ENCODE measurements at places on chromosomes 6 and 20. TPM values are rescaled to one million over a fixed set of nuclear protein-coding genes. Genes with fewer than 3 reads are reported as not detected.
A peak's percentile ranks its signal among the peaks of the same experiment; 100 is the strongest.

BMP2 gene
- total RNA-seq = 0.18 TPM

- no peak for DNase-seq
Measured at GRCh38 chr6:136921381-136921935, 643 bp upstream of the SLC35D3 start.

- no peak for DNase-seq
Measured at GRCh38 chr6:54216336-54216735, 91.9 kb upstream of the TINAG start.

CLIC5 gene
- not detected for total RNA-seq

GLP1R gene
- not detected for total RNA-seq

EEF1A2 gene
- total RNA-seq = 1.3 TPM

DNA sequence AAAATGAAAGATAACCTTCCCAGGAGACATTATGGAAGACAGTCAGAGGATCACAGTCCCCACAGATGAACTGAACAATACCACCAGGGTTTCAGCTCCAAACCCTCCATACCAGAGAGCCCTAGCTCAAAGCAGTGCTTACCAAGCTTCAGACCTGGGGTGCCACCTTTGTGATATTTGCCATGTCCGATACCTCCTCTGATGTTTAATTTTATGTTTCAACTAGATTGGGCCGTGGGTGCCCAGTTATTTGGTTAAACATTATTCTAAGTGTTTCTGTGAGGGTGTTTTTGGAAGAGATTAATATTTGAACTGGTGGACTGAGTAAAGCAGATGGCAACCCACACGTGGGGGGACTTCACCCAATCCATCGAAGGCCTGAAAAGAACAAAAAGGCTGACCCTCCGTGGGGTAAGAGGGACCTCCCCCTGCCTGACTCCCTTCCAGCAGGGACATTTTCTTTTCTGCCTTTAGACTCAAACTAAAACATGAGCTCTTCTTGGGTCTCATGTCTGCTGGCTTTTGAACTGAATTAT, 11.8 kb downstream of the SCML4 start:
- DNase-seq = no peak

MLN gene
- total RNA-seq = not detected

DNA sequence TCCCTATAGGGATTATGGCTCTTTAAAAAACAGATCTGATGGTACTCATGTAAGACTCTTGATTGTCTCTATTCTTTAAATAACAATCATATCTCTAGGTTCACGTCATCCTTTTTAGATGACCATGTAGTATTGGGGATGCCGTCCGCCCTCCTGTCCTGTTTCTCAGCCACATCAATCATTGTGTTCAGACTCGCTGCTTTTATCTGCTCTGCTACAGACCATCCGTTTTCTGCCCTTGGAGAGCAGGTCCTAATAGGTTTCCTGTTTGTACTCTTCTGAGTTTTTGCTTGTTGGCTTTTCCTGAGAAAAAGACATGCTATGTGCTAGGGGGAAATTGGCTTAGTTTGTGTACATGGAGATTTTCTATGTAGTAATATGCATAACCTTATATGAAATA, 76.8 kb downstream of the SASH1 start:
- no peak for DNase-seq

BMP6 gene
- total RNA-seq = 0.28 TPM

DNA sequence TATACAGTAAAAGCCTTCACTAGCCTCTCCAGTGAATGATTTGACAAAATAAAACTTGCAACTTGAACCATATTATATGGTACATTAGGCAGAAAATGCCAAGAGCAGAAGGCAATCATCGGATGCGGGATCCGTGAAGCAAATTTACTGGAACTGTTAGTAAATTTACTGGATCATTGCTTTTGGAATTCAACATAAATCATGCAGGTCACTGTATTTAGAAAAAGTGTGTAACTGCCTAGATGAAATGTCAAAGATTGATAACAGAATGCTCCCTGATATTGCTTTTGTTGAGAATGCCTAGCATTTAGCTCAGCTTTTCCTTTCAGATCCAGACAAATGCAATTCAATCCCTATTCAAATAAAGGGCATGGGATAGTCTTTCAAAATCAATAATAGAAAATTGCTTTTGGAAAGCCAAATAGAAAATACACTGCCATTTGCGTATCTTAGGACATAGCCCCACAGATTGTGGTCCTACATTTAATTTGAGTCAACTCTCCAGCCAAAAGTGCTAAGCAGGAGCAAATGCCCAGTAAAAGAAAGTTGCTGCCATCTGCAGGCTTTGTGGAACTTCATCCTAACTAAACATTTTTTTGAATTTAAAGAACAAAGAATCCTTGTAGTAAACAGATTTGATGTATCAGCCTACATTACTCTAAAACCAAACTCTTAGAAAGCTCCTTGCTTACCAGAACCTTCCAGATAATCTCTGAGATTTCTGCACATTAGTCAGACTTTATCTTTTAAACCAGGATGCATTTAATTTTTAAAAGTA, 109.5 kb upstream of the HSF2 start:
- peak; percentile 7 for DNase-seq

- DNase-seq = no peak
Measured at GRCh38 chr6:26141378-26141904, 54.2 kb downstream of the HFE start.

NKX2-4 gene
- total RNA-seq = not detected
